ENCODE measurements at places on chromosomes 4 and X.

DNA sequence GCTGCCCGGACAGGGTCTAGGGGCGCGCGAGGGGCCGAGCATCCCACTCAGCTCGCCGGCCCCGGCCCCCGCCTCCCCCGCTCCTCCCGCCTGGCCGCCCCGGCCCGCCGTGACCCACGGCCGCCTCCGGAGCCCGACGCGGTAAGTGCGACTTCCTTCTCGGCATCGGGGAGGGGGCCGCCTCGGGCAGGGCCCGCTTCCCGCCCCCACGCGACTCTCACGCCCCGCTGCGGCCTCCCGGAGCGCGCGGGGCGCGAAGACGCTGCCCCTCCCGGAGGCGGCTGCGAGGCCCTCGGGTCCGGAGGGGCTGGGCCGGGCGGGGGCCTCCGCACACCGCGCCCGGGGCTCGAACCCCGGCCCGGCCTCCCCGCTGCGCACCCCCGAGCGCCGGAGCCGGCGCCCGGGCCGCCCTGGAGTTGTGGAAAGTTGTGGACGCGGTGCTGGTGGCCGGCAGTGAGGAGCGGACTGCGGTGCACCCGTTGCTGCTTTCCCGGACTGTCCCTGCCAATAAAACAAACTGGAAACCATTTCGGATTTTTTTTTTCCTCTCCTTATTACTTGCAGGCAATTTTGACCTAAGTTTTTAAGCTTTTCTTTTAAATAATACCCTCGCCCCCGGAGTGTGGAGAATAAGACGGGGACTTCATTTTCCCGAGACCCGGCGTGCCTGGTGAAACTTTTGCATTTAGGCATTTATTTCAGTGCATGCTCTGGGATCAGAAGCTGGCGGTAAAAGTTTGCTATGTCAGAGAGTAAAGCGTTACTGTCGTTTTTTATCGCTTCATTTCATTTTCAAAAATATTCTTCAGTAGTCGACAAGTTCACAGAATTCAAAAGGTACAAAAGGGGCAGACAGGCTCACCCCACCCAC lies 13.0 kb upstream of the TMEM156 start:
- DNase-seq = peak; percentile 20

GRCh38 chrX:95065151-95065550 lies 1391.1 kb downstream of the FAM133A start:
- no peak for DNase-seq

GRCh38 chrX:118506805-118507480 lies 11.3 kb downstream of the DOCK11 start:
- no peak for DNase-seq

- DNase-seq = peak; percentile 50
Observed at GRCh38 chr4:149997881-149998421, 80.3 kb upstream of the DCLK2 start.

GRCh38 chr4:87881115-87881514 lies 48.3 kb downstream of the MEPE start:
- no peak for DNase-seq

DNA sequence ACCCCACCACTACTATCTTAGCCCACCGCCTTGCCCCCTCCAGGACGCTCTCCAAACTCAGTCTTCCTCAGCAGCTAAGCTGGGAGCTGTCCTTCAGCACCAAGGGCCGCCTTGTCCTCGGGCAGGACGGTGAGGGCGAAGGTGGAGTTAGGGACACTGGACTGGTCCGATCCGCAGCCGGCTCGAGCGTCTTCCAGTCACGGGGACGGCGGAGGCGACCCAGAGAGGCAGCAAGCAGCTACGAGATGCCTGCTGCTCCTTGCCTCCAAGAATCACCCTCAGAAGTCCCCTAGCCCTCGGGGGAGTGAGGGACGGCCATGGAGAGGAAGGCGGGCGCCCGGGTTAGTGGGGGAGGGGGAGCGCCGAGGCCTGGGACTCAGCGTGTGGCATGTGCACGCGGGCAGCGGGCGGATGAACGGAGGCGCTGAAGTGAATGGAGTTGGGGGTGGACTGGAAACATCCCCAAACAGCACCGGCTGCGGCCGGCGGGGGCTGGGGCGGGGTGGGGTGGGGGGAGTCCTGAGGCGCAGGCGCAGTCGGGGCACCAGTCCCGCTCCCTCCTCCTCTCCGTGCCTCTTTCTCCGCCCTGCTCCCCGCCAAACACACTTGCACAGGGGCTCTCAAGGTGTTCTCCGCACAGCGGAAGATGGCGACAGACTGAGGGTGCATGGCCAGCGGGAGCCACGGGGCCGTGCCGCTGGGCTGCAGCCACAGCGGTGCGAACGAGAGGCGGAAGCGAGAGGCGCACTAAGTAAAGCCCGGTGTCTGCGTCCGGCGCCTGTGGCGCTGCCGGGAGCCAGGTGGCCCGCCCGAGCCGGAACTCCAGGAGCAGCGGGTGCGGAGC lies at the start of gene NALF2:
Gene NALF2, plus strand, starts transcription at position 545 of the 844 bp plus-strand sequence. CDS start 957 bp downstream, outside the sequence.
- DNase-seq = peak; percentile 11

DNA sequence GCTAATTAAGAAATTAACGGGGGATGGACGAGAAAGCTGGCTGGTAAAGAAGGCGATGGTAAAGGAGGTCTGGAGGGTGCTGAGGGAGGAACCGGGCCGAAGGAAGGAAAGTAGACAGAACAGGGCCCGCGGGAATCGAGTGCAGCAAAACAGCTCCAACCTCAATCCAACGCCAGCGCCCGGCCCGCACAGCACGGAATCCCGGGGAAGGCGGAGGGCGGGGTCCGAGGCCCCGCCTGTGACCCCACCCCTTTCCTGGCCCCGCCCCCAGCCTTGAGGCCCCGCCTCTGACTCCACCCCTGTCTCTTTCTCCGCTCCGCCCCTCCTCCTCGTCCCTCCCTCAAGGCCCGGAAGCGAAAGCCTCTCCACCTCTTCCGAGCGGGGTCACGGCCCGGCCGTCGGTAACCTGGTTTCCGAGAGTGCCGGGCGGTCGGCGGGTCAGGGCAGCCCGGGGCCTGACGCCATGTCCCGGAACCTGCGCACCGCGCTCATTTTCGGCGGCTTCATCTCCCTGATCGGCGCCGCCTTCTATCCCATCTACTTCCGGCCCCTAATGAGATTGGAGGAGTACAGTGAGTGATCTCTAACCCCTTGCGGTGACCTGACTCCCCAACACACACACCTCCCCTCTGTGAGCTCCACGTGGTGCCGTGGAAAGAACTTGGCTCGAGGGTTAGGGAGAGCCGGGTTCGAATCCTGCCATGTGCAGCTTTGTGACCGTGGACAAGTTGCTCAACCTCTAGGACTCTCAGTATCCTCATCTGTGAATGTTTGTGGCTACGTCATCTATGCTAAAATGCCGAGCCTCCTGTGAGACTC lies at the start of gene SMIM20:
Gene SMIM20, plus strand, starts transcription at position 370 of the 819 bp plus-strand sequence. Its CDS starts 94 bp downstream, at position 464.
- peak; percentile 95 for DNase-seq

- no peak for DNase-seq
Observed at GRCh38 chr4:106985830-106986229, 50.3 kb downstream of the DKK2 start.

Measured in activated CD4-positive, alpha-beta T cell treated with anti-CD3 and anti-CD28 coated beads, Interleukin-2, amount 50 U/mL, for 16 hours (primary cell).